Bronchial epithelial cell (primary cell): ENCODE measurements at places on chromosomes 6 and 20. TPM values are rescaled to one million over a fixed set of nuclear protein-coding genes. Genes with fewer than 3 reads are reported as not detected.

NKX2-4 gene
- not detected in 2 replicates for total RNA-seq

TPD52L1 gene
- 164 and 318 TPM in 2 replicates for total RNA-seq

GMPR gene
- 0.26 and 0.53 TPM in 2 replicates for total RNA-seq

VWA7 gene
- 0.26 and 1.4 TPM in 2 replicates for total RNA-seq

NKAIN2 gene
- under 0.01 TPM in 1 of 2 replicates, not detected in the other for total RNA-seq

F13A1 gene
- 0.13 TPM in 1 of 2 replicates, not detected in the other for total RNA-seq

KIF3B gene
- 11.1 and 16.0 TPM in 2 replicates for total RNA-seq

HLA-DRA gene
- 0.13 TPM in 1 of 2 replicates, not detected in the other for total RNA-seq

ZC3H12D gene
- total RNA-seq: under 0.01 TPM in 2 replicates

VSTM2L gene
- 5.0 TPM in 2 replicates for total RNA-seq

ANGPT4 gene
- total RNA-seq: not detected in 2 replicates

SPATS1 gene
- not detected in 2 replicates for total RNA-seq

PBOV1 gene
- total RNA-seq: not detected in 2 replicates

RHAG gene
- not detected in 2 replicates for total RNA-seq

TSPO2 gene
- total RNA-seq: not detected in 2 replicates

ADNP gene
- total RNA-seq: 22.5 and 28.2 TPM in 2 replicates

UBE2V1 gene
- total RNA-seq: 18.4 and 30.2 TPM in 2 replicates

NUS1 gene
- 29.5 and 31.5 TPM in 2 replicates for total RNA-seq

XKR7 gene
- not detected in 2 replicates for total RNA-seq

ADA gene
- 8.7 and 12.6 TPM in 2 replicates for total RNA-seq

BPI gene
- not detected in 2 replicates for total RNA-seq

RGS19 gene
- 6.1 and 6.7 TPM in 2 replicates for total RNA-seq

SH3BGRL2 gene
- 15.0 and 30.6 TPM in 2 replicates for total RNA-seq

RIPPLY2 gene
- not detected in 2 replicates for total RNA-seq

SLC35F1 gene
- total RNA-seq: not detected in 2 replicates

MAFB gene
- total RNA-seq: 1.3 and 3.6 TPM in 2 replicates

KIF25 gene
- not detected in 2 replicates for total RNA-seq

RIPOR3 gene
- under 0.01 and 0.53 TPM in 2 replicates for total RNA-seq

OR2B6 gene
- not detected in 2 replicates for total RNA-seq

LAMA2 gene
- total RNA-seq: under 0.01 and 2.6 TPM in 2 replicates

PTPRT gene
- not detected in 2 replicates for total RNA-seq

ARHGAP40 gene
- total RNA-seq: 1.1 and 2.7 TPM in 2 replicates

CLPSL2 gene
- not detected in 2 replicates for total RNA-seq
